Stimulated activated CD8-positive, alpha-beta memory T cell treated with anti-CD3 and anti-CD28 coated beads, Interleukin-2, amount 100 ng/mL, for 48 hours (primary cell): ENCODE measurements at places on chromosomes 16 and 17.

DNA sequence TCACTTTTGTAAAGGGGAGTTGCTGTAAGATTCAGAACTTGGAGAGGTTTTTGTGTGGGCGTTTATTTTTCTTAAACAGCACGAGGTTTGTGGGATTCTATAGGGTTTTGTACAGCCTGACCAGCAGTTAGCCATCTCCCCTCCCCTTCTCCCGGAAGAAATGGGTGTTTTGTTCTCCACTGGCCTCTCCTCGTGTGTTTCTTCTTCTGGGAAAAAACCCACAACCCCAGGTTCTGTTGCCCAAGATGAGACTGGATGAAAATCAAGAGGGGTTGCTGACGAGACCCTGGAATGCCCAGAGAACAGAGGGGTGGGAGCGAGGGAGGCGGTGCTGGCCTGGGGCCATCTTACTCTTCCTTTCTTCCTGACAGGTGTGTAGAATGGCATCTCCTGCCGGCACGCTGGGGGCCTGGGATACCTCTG, 186.1 kb downstream of the MSI2 start:
- DNase-seq: no peak

DNA sequence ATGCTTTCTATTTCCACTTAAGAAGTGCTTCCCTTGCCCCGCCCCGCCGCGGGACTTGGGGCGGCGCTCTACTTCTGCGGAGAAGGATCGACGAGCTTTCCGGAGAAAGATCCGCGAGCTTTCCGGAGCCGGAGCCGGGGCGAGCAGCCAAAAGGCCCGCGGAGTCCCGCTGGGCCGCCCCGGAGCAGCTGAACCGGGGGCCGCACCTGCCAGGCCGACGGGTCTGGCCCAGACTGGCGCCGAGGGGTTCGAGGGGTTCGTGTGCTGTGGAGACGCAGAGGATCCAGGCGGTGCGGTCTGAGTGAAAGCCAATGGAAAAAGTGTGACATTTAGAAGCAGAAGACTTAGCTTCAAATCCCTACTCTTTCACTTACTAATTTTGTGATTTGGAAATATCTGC, 50.8 kb downstream of the TBC1D26 start:
- DNase-seq: no peak

GRCh38 chr16:11175787-11176341, 80.1 kb downstream of the SOCS1 start:
- peak; percentile 51 for DNase-seq

DNA sequence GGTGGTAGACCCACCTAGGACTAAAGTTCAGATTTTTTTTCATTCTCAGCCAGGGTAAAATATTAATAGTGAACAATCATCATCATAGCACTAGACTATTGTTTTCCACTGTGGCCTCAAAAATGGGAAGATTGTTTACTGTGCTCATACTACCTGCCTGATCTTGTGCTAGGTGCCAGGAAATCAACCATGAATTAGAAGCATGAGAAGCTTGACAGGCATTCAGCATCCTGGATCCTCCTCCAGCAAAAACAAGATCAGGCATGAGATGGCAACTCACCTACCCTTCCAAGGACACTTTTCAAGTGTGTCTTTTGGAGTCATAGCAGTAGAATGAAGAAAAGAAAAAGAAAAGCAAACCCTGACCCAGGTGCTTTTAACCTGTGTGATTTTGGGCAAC, 174.2 kb downstream of the CYLD start:
- DNase-seq: no peak

DNA sequence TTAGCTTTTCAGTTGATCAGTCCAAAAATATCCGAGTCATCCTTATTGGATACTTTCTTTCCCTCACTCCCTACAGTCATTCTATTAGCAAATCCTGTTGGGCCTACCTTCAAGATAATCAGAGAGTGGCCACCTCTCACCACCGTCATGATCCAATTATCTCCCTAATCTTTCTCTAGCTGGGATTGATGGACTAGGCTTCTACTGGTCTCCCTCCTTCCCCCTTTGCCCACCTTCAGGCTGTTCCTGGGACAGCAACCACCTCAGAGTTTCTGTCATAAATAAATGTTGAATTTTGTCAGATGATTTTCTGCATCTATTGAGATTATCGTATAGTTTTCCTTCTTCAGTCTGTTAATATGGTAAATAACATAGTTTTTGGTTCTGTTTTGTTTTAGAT, 16.2 kb upstream of the RHBDL3 start:
- DNase-seq: no peak

GRCh38 chr17:32276171-32276601, 10.6 kb downstream of the RHBDL3 start:
- DNase-seq: no peak

DNA sequence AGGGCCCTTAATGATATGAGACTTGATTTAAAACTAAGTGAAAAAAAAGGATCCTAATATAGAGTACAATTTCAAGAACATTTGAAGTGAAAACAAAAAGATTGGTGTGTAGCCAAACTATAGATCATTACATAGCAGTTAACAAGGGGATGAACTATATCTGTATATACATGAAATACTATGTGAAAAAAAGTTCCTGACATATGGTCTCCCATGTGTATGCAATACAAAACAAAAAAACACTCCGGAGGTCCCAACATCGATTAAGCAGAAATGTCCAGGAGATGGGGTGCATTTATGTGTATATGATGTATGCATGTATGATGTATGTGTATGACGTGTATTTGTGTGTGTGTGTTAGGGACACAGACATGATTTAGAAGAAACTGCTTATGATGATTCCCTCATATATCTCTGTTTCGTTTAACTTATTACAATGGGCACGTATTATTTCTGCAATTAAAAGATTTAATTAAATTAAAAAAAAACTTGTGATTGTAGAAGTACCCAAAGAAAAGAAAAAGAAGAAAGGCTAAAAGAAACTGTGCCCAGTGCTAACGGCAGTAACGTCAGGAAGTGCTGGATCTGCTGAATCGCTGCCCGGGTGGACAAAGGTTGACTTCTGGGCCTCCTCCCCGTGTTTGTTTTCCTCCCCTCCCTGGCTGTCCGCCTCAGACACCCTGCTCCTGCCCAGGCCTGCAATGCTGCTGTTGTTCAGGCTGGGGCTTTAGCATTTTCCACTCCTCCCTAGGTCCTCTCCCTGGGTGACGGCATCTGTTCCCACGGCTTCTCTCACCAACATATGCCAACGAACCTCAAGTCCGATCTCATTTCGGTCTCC, 36.9 kb downstream of the TBX4 start:
- DNase-seq: no peak

- DNase-seq: no peak
These were observed 5.3 kb upstream of the WWOX start for GRCh38 chr16:78094166-78094565.

DNA sequence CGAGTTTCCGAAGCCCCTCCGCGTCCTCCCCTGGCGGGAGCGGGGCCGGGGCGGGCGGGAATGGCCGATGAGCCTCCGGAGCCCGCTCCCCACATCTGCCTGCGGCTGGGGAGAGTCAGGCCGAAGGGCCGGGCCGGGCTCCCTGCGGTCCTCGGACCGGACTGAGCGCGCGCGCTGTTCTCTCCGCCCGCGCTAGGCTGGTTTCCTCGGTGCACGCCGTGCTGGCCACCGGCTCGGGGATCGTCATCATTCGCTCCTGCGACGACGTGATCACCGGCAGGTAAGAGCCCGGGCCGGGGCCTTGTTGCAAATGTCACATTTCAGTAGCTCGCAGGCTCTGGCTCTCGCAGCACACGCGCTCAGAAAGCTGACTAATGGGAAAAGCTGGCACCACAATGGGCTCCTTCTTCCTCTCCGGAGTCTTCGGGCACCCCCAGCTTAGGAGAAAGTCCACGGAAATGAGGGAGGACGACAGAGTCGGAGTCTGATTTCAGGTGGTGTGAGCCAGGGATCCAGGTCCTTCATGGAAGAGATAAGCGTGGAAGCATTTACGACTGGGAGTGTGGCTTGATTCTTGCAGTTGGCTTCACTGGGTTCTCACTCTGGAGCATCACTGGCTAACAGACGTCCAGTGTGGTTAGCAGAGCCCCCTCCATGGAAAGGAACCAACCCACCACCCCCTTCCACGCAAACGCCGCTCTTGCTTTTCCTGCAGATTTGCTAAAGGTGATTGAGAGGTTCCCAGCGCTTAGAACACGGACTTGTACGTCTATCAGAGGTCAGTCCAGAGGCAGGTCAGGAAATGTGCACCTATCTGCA, 715 bp downstream of the TLCD3A start:
- DNase-seq: peak; percentile 27

- DNase-seq: no peak
These were observed 15.6 kb downstream of the SLC6A2 start for GRCh38 chr16:55671206-55671973.

- DNase-seq: no peak
These were observed 15.4 kb upstream of the NDEL1 start for GRCh38 chr17:8420041-8420934.

DNA sequence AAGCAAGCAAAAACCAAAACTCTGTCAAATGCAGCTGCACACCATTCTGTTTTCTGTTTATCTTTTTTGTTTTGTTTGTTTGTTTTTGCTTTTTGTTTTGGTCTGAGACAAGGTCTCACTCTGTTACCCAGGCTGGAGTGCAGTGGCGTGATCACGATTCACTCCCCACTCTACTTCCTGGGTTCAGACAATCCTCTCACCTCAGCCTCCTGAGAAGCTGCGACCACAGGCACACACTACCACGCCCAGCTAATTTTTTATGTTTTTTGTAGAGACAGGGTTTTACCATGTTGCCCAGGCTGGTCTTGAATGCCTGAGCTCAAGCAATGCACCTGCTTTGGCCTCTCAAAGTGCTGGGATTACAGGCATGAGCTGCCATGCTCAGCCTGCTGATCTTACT, 19.3 kb upstream of the SLFN13 start:
- no peak for DNase-seq

- no peak for DNase-seq
These were observed 78.3 kb upstream of the LHX1 start for GRCh38 chr17:36859003-36859300.

GRCh38 chr16:65119901-65120401, 1.9 kb downstream of the CDH11 start:
- DNase-seq: no peak

- no peak for DNase-seq
These were observed 9.4 kb upstream of the HEATR6 start for GRCh38 chr17:60087882-60088669.

GRCh38 chr16:67608364-67608763, 36.6 kb upstream of the CARMIL2 start:
- DNase-seq: no peak

DNA sequence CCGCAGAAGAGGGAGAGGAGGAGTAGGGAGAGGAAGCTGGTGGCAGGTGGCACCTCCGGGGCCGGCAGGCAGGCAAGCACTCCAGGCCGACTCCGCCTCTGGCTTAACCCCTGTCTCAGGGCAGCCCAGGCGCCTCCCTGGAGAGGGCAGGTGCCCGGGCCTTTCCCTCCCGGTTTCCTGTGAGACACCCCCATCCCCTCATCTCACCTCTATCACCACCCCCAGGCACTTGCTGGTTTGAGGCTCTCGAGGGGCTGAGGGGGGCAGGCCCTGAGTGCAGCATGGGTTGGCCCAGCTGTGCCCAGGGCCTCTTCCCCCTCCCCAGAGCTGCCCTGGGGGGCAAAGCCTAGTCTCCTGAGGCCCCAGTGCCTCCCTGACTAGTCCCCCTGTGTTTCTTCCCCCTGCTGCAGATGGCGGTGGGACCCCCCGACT, 6.0 kb downstream of the DOC2A start:
- no peak for DNase-seq

DNA sequence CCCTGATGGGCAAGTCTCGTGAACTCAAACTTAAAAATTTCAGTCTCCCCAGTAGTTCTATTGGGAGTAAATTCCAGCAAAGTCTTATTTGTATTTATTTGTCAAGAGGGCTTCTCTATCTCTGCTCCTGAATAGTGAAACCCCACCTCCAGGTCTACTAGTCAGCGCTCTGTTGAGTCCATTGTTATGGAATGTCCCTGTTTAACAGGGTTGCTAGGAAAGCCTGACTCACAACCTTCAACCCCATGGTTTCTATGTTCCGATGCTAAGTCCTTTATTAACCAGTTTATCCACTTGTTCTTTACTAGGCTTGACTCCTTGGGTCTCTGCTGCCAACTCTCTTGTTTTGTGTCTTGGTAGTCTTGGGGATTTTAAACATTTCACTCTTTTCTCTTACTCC, 250.7 kb upstream of the MYOCD start:
- DNase-seq: no peak

GRCh38 chr16:51405361-51405760, 254.3 kb upstream of the SALL1 start:
- no peak for DNase-seq

DNA sequence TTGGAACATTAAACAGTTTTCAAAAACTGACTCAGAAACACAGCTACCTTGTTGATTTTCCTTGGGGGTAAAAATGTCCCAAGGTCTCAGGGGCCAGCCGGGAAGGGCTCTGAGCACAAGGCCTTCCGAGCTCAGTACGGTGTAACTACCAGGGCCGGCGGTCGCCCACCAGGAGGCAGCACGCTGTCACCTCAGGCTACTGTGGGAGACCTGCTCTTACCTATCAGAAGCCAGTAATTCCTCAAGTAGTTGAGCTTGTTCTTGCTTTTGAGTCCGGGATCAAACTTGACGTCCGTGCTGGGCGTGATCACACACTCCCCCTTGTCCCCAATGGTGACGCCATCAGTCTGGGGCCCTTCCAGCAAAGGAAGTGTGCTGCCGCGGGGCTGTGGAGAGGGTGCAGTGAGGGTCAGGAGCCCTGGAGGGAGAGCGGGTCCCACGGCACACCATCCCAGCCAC, 43.4 kb upstream of the ICAM2 start:
- DNase-seq: peak; percentile 17

- DNase-seq: no peak
These were observed 110.4 kb downstream of the PITPNC1 start for GRCh38 chr17:67487506-67487905.

DNA sequence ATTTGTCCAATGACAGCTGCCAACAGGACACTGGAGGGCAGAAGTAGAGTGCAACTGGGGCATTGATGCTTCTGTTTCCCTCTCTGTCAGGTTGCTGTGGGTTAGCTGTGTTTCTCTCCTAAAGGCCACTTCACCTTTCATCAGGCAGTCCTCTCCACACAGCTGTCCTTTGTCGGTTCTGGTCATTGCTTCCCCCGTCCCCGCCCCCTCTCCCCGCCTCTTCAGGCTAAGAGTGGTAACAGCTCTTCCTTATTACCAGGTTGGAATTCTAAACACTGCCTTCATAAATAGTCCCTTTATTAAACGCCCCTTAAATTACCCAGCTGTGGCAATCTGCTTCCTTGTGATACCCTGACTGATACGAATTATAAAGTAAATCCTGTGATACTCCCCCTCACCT, 31.8 kb upstream of the NSRP1 start:
- no peak for DNase-seq
